ENCODE measurements at places on chromosomes 7 and 10.
A peak's percentile ranks its signal among the peaks of the same experiment; 100 is the strongest.

DNA sequence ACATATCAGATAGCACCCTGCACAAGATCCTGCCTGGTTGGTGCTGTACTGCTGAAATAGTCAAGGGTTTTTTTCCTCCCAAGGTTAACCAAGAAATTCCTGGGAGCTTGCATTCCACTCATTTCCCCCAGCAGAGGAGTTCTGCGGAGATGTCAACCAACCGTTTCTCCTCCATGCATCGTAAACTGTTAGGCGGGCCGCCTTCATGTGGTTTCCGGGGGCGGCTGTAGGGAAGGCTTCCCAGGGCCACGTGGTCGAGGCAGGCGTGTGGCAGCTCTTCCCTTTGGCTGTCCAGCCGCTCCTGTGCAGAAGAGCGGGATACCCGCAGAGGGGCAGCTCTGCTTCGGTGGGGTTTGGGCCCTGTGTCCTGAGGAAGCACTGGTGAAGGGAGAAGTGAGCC is 113.7 kb downstream of the RGS10 start:
- DNase-seq, result no peak

DNA sequence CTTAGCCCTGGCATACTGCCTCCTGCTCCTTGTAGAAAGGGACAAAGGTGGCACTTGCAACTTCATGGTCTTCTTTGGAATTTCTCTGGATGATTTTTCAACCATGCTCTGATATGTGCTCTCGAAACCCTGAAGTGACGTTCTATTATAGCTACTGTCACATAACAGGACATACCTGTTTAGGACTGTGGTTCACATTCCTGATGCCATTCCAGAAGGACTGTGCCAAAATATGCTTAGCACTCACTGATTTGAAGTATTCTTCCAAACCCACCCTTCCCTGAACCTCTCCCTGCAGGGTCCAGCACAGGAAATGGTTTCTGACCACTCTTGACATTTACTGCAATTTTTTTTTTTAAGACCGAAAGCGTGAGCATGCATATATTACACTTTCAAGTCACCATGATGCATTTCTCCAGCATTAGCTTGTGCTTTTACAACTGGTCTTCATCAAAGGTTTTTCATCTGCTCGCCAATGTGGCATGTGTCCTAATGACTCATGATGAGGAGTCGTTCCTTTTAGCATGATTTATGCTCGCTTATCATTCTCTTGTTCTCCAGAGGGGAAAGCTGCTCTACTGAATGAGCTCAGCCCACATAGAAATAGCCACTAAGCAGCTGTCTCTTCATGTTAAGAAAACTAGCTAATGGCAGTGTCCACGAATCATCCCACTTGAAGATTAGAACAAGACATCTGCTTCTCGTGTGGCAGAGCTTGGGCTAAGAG is 135.2 kb downstream of the ADAM12 start:
- DNase-seq, result no peak

- no peak for DNase-seq
Observed at GRCh38 chr7:151690606-151691005, 170.9 kb upstream of the RHEB start.

GRCh38 chr7:80428161-80429054 is 83.5 kb downstream of the GNAT3 start:
- peak; percentile 90 for DNase-seq

GRCh38 chr7:157007470-157008066 is 2.9 kb downstream of the MNX1 start:
- no peak for DNase-seq

DNA sequence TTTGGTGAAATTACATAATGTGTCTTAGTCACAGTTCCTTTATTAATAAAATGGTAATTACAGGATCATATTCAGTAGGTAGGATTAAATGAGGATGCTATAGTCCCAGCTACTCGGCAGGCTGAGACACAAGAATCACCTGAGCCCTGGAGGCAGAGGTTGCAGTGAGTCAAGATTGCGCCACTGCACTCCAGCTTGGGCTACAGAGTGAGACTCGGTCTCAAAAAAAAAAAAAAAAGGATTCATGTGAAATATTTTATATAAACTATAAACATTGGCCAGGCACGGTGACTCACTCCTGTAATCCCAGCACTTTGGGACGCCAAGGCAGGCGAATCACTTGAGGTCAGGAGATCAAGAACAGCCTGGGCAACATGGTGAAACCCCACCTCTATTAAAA is 197.9 kb downstream of the IMMP2L start:
- no peak for DNase-seq

GRCh38 chr10:99057936-99058690 is 177.5 kb downstream of the HPSE2 start:
- DNase-seq, result no peak

DNA sequence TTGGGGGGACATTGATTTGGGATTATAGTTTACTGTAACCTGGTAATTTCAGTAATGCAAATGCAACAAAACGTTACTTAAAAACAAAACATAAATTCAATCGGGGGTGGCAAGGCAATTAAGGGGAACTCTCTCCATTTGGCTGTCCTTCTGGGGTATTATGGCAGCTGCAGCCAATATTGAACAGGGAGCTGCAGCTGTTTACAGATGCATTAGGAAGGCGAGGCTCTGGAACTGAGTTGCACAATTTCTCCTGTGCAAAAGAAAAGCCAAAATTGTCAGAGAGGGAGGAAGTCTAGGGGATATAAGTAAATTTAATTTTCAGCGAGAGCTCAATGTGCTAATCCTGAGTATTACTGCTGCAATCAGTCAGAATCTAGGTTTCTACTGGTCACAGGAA is 36.1 kb downstream of the NEUROD6 start:
- DNase-seq, result no peak

- DNase-seq, result peak; percentile 7
Observed at GRCh38 chr10:591646-592045, 97.8 kb downstream of the DIP2C start.

GRCh38 chr7:25720427-25720826 is 431.6 kb upstream of the NFE2L3 start:
- peak; percentile 20 for DNase-seq

- DNase-seq, result no peak
Observed at GRCh38 chr7:151390598-151391357, 19.1 kb downstream of the WDR86 start.

DNA sequence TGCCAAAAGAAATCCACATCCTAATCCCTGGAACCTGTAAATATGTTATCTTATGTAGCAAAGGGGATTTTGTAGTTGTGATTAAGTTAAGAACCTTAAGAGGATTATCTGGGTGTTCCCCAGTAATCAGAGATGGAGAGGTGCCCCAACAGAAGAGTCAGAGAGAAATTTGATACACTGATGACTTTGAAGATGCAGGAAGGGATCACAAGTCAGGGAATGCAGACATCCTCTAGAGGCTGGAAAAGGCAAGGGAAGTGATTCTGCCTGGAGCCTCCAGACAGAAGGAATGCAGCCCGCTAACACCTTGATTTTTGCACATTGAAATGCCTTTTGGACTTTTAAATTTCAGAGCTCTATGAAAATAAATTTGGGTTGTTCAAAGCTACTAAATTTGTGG is 531.7 kb downstream of the DNAJB9 start:
- DNase-seq, result no peak

- peak; percentile 68 for DNase-seq
Observed at GRCh38 chr7:134750083-134751062, 29.1 kb upstream of the CALD1 start.

GRCh38 chr7:128108641-128109423 is 77.6 kb upstream of the LRRC4 start:
- DNase-seq, result peak; percentile 80

DNA sequence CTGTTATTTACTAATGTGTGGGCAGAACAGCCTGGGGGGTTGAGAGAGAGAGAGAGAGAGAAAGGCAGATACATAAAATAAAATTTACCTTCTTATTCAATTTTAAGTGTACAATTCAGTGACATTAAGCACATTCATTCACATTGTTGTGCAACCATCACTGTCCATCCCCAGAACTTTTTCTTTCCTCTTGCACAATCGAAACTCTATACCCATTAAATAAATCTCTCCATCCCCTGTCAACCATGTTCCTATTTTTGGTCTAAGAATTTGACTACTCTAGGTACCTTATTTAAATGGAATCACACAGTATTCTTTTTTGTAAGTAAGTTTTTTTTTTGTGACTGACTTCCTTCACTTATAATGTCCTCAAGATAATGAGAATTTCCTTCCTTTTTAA is 181.6 kb downstream of the SND1 start:
- DNase-seq, result peak; percentile 46

DNA sequence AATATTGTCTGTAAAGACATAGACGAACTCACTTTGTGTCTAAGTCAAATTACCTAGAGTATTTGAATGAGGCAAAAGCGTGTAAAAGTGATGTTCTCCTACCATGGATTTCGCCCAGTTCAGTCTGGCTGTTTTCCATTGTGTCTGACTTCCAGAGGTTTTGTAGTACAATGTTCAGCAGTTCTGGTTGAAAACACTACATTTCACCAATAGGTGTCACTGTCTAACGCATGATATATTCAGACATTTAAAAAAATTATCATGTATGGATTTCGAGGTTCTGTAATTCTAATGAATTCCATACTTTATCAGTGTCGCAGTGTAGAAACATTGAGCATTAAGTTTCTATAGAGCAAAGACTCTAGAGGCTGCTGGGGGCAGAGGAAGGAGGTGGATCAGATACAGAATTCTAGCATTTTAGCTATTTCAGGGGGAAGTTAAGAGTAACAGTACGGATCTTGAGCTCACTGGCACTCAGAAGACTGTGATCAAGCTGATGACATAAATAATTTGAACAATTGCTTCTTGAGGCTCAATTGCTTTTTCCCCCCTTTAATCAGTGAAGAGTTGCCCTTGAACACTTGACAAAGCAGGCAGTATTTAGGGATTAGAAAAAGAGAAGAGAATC is 196.9 kb upstream of the RHOBTB1 start:
- peak; percentile 77 for DNase-seq

- no peak for DNase-seq
Observed at GRCh38 chr7:24740871-24741270, 16.4 kb downstream of the GSDME start.

DNA sequence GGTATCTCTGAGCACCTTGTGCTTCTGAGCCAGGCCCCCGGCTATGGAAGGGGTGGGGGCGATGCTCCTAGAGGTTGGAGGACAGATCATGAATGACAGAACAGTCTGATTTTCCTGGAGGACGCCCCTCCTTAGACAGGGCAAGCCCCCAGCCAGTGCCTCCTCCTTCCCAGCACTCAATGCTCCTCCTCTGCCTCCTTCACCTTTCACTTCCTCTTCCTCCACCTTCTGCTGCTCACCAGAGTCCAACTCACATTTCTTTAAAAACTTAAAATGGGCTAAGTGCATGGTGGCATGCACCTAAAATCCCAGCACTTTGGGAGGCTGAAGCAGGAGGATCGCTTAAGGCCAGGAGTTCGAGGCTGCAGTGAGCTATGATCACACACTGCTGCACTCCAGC is 71.1 kb upstream of the CUX1 start:
- DNase-seq, result no peak

- no peak for DNase-seq
Observed at GRCh38 chr7:104836976-104837375, 177.0 kb upstream of the KMT2E start.

- DNase-seq, result no peak
Observed at GRCh38 chr10:28556142-28556541, 23.2 kb downstream of the WAC start.

- DNase-seq, result no peak
Observed at GRCh38 chr7:15558756-15559155, 3.1 kb downstream of the AGMO start.

Measured in hematopoietic multipotent progenitor cell treated with erythropoietin and hydrocortisone succinate and interleukin-3 and kit ligand, for 4 days (in vitro differentiated cells).